Upper lobe of left lung (tissue), 6 donors: ENCODE measurements at places on chromosomes 11 and 22. TPM values are rescaled to one million over a fixed set of nuclear protein-coding genes. Genes with fewer than 3 reads are reported as not detected.

DNA sequence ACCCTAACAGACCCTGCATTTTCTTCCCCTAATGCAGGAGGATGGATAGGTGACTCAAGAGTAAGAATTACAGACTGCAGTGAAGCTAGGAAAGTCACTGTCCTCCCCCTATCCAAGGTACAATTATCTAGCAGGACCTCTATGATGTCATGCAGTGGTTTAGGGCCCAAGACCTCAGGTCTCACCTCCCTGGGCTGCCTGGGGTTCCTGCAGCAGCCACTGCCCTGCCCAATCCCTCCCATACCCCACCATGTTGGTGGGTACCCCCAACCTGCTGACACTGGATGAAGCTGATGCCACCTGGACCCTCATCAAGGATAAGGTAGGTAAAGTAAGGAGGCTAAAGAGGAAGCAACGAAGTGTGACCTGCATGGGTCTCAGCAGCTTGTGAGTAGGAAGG lies at the start of gene C11orf42:
TSS of gene C11orf42 (plus strand) at position 192 of the 400 bp plus-strand sequence. CDS start at position 251, 59 bp downstream.
- H3K4me3 ChIP-seq, result no peak within 1 kb of the TSS
- peaks cover 3% of the 10 kb centered on the region for H3K4me1 ChIP-seq
- H3K36me3 ChIP-seq, result peaks cover 13% of the 10 kb centered on the region

- no peak overlapping the region for H3K4me3 ChIP-seq
- no peaks in the 10 kb centered on the region for H3K36me3 ChIP-seq
- H3K27ac ChIP-seq, result peak overlapping the region; percentile 82
- no peak for DNase-seq
Measured at GRCh38 chr11:96215826-96216225, 127.2 kb downstream of the MAML2 start.

- H3K4me3 ChIP-seq, result no peak overlapping the region
- no peak for DNase-seq
- H3K27ac ChIP-seq, result no peak overlapping the region
- H3K36me3 ChIP-seq, result no peaks in the 10 kb centered on the region
- H3K4me1 ChIP-seq, result no peaks in the 10 kb centered on the region
Measured at GRCh38 chr11:70942593-70942992, 309.8 kb downstream of the SHANK2 start.

- H3K27ac ChIP-seq, result no peak overlapping the region
- H3K27me3 ChIP-seq, result no peaks in the 10 kb centered on the region
- no peak for DNase-seq
- no peaks in the 10 kb centered on the region for H3K4me1 ChIP-seq
- H3K36me3 ChIP-seq, result no peaks in the 10 kb centered on the region
Measured at GRCh38 chr11:30788849-30789248, 202.7 kb upstream of the MPPED2 start.

DNA sequence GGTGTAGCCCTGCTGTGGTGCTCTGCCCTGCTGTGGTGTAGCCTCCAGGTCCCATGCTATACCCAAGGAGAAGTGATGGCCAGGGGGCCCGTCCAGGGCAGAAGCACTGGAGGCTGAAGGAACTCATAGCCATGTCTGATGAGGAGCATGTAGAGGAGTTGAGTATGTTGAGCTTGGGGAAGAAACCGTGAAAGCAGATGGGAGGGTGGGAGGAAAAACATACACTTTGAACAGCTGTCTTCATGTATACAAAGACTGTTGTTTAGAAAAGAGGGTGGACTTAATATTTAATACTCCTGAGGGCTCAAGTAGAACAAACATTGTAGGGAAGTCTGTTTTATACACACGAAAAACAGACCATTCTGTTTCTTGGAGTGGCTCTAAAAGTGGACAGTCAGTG lies 26.6 kb upstream of the TTC12 start:
- no peak for DNase-seq
- H3K27ac ChIP-seq, result no peak overlapping the region
- no peaks in the 10 kb centered on the region for H3K36me3 ChIP-seq
- no peak overlapping the region for H3K4me3 ChIP-seq

- H3K36me3 ChIP-seq, result peaks cover 12% of the 10 kb centered on the region
- no peak overlapping the region for H3K4me3 ChIP-seq
- H3K27ac ChIP-seq, result no peak overlapping the region
- H3K4me1 ChIP-seq, result peaks cover 3% of the 10 kb centered on the region
Measured at GRCh38 chr11:110453684-110454354, 24.1 kb downstream of the FDX1 start.

DNA sequence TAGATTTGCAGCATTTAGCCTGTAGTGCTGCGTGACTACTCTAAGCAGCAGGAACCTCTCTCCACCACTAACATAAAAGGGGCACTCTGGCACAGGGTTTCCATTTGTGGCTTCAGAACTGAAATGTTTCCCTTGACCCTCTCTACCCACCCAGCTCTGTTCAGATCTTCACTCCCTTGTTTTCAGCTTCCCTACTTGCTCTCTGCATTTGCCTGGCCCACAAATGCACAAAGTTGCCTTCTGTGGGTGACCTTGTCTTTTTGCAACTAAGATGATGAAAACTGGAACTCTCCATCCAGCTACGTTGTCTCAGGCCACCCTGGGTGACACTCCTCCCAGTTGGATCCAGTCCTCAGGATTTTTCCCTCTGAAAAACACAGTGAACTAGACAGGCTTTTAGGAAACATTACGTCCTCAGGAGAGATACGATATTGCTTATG lies 19.8 kb upstream of the PSMA1 start:
- H3K4me1 ChIP-seq, result peaks cover 22% of the 10 kb centered on the region
- peak overlapping the region; percentile 74 for H3K27ac ChIP-seq
- no peaks in the 10 kb centered on the region for H3K27me3 ChIP-seq
- no peaks in the 10 kb centered on the region for H3K36me3 ChIP-seq

DNA sequence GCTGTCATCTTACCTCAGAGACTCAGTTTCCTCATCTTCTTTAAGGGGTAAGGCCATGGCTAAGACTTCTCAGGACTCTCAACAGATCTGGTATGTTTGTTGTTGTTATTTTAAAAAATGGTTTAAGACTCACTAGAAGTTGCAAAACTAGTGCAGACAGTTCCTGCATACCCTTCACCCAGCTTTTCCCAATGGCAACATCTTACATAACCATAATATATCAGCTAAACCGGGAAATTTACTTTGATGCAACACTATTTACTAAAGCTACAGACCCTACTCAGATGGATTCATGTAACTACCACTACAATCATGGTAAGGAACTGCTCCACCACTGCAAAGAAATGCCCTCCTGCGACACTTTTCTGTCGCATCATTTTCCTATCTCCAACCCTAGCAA lies 20.4 kb downstream of the LGR4 start:
- DNase-seq, result no peak
- no peak overlapping the region for H3K27ac ChIP-seq
- H3K4me3 ChIP-seq, result no peak overlapping the region
- no peaks in the 10 kb centered on the region for H3K36me3 ChIP-seq
- H3K4me1 ChIP-seq, result no peaks in the 10 kb centered on the region
- H3K27me3 ChIP-seq, result no peaks in the 10 kb centered on the region

- no peak for DNase-seq
- no peaks in the 10 kb centered on the region for H3K36me3 ChIP-seq
- H3K27me3 ChIP-seq, result no peaks in the 10 kb centered on the region
- no peak overlapping the region for H3K4me3 ChIP-seq
- no peaks in the 10 kb centered on the region for H3K4me1 ChIP-seq
Measured at GRCh38 chr11:27429761-27430393, 42.7 kb downstream of the LGR4 start.

GRCh38 chr11:128908391-128909246 lies 17.5 kb downstream of the KCNJ5 start:
- DNase-seq, result no peak
- peaks cover 27% of the 10 kb centered on the region for H3K4me1 ChIP-seq
- H3K27ac ChIP-seq, result peak overlapping the region; percentile 15
- H3K27me3 ChIP-seq, result no peaks in the 10 kb centered on the region
- no peak overlapping the region for H3K4me3 ChIP-seq
- H3K36me3 ChIP-seq, result no peaks in the 10 kb centered on the region

- DNase-seq, result no peak
- no peak overlapping the region for H3K27ac ChIP-seq
- H3K4me3 ChIP-seq, result no peak overlapping the region
- no peaks in the 10 kb centered on the region for H3K27me3 ChIP-seq
- H3K36me3 ChIP-seq, result no peaks in the 10 kb centered on the region
- no peaks in the 10 kb centered on the region for H3K4me1 ChIP-seq
Measured at GRCh38 chr11:121810291-121810690, 305.7 kb downstream of the BLID start.

DNA sequence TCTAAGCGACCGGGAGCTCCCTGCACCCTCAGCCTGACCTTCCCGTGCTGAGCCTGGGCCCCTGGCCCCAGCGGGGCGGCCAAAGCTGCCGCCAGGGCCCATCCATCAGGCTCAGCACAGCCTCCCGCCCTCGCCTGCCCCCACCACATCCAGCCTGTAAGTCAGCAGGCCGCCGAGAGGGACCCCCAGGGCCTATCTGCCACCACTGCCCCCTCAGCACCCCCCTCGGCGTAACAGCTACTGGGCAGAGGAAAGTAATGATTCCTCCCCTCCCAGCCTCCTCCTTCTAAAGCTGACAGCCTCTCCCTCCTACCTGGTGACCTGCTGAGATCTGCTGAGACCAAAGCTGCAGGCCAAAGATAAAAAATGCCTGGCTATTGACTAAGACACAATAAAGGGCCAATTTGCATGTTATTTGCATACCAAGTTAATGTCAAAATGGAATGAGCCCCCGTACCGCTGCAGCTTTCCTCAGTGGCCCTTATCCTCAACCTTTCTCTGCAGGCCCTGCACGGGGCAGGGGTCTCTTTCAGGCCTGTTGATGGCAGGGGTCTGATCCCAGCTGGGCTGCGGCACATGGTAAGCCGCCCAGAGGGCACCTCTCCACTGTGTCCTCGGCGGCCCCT lies 51.6 kb downstream of the RPUSD4 start:
- no peak overlapping the region for H3K4me3 ChIP-seq
- DNase-seq, result peak; percentile 56
- no peaks in the 10 kb centered on the region for H3K27me3 ChIP-seq
- H3K36me3 ChIP-seq, result no peaks in the 10 kb centered on the region
- no peak overlapping the region for H3K27ac ChIP-seq
- no peaks in the 10 kb centered on the region for H3K4me1 ChIP-seq

- no peaks in the 10 kb centered on the region for H3K36me3 ChIP-seq
- no peak overlapping the region for H3K27ac ChIP-seq
- peaks cover 26% of the 10 kb centered on the region for H3K4me1 ChIP-seq
- no peak overlapping the region for H3K4me3 ChIP-seq
- DNase-seq, result no peak
Measured at GRCh38 chr11:45151362-45151982, 5.0 kb downstream of the PRDM11 start.

DNA sequence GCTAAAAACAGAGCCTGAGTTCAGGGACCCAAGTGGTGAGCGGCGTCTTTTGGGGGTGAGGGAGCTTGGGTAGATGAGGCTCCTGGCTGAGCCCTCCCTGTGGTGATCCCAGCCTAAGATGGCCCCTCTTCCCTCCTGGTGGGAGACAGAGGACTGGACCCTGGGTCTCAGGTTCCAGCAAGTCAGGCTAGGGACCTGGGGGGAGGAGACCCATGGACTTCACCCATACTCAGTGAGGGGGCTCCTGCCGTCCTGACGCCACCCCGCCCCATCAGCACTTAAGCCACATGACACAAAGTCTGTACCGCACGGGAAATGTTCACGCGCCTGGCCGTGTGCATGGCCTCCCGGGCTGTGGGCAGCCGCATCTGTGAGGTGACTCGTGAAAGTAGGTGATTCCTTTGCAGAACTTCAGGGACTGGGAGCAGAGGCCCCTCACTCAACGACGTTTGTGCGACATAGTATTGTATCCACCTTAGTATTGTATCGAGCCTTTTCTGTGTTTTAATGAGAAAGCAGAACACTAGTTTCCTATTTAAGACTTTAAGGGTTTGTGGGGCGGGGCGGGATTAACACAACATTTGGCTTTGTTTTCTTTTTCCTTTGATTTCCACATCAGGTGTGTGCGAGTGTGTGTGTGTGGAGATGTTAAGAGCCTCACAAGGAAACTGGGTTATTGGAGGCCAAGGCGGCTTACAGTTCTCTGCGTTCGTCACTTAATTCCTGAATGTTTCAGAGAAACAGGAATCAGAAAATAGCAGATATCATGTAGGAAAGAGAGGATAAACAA lies 18.4 kb upstream of the TMEM191C start:
- H3K27ac ChIP-seq, result no peak overlapping the region
- DNase-seq, result peak; percentile 45
- H3K36me3 ChIP-seq, result peaks cover 36% of the 10 kb centered on the region
- H3K27me3 ChIP-seq, result no peaks in the 10 kb centered on the region

- no peaks in the 10 kb centered on the region for H3K27me3 ChIP-seq
- no peaks in the 10 kb centered on the region for H3K4me1 ChIP-seq
- H3K36me3 ChIP-seq, result no peaks in the 10 kb centered on the region
- H3K27ac ChIP-seq, result no peak overlapping the region
- H3K4me3 ChIP-seq, result no peak overlapping the region
- no peak for DNase-seq
Measured at GRCh38 chr11:57630171-57630570, 19.5 kb downstream of the YPEL4 start.

GRCh38 chr22:29477723-29478318 lies 2.2 kb upstream of the NEFH start:
- H3K36me3 ChIP-seq, result no peaks in the 10 kb centered on the region
- H3K27ac ChIP-seq, result no peak overlapping the region
- H3K4me3 ChIP-seq, result no peak overlapping the region
- peaks cover 4% of the 10 kb centered on the region for H3K27me3 ChIP-seq
- H3K4me1 ChIP-seq, result peaks cover 13% of the 10 kb centered on the region
- no peak for DNase-seq

DNA sequence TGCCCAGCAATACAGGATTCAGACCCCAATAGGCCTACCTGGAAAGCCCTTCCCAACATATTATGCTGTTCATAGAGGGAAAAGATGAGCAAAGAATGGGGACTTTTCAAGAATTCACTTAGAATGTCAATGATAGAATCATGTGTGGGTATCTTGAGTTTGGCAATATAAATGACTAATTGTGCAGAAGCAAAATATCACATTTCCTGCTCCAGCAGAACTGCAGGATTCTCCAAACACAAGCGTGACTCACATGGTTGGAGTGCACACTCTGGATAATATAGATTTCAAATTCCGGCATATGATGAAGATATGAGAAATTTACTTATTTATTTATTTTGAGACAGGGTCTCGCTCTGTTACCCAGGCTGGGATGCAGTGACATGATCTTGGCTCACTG lies 12.5 kb upstream of the APOL5 start:
- no peak overlapping the region for H3K27ac ChIP-seq
- no peaks in the 10 kb centered on the region for H3K36me3 ChIP-seq
- no peak for DNase-seq
- no peaks in the 10 kb centered on the region for H3K4me1 ChIP-seq
- H3K27me3 ChIP-seq, result no peaks in the 10 kb centered on the region
- H3K4me3 ChIP-seq, result no peak overlapping the region

GRCh38 chr11:118156531-118157185 lies 4.0 kb upstream of the SCN4B start:
- no peak overlapping the region for H3K4me3 ChIP-seq
- no peak for DNase-seq
- no peak overlapping the region for H3K27ac ChIP-seq
- H3K36me3 ChIP-seq, result no peaks in the 10 kb centered on the region
- H3K4me1 ChIP-seq, result peaks cover 35% of the 10 kb centered on the region

STK33 gene
- total RNA-seq, result 10.3 TPM

DAGLA gene
- 9.4 TPM for total RNA-seq

CYB5R2 gene
- 10.6 TPM for total RNA-seq

ALDH3B2 gene
- total RNA-seq, result not detected

OR8G1 gene
- not detected for total RNA-seq

BTBD18 gene
- not detected for total RNA-seq

ABTB2 gene
- total RNA-seq, result 6.3 TPM

PKNOX2 gene
- 8.7 TPM for total RNA-seq

OR51I2 gene
- total RNA-seq, result not detected
